ENCODE measurements at places on chromosomes 1 and 21.
A peak's percentile ranks its signal among the peaks of the same experiment; 100 is the strongest.

GRCh38 chr1:174721246-174721645 lies 273.5 kb downstream of the GPR52 start:
- DNase-seq: no peak

DNA sequence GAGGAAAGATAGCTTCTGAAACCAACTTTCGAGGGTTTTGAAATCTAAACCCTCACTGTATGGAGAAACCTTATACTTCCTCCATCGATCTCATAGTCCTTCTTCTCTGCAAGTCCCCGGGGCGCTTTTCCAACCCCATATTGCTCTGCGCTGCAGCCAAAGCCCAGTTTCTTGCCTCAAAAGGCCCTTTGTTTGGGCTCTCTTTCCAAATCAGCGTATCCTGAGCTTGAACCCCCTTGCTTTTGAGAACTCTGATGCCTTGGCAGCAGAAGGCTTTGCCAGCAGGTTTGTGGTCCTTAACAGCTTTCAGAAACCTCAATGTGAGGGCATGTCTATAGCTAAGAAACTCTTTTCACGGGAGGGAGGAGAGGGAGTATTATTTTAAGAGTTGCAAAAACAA lies 21.6 kb downstream of the PLPP3 start:
- no peak for DNase-seq

GRCh38 chr1:91697416-91697815 lies 188.5 kb downstream of the TGFBR3 start:
- DNase-seq: no peak

GRCh38 chr1:218304281-218305039 lies 19.4 kb downstream of the RRP15 start:
- DNase-seq: no peak

GRCh38 chr21:46006547-46007491 lies 25.2 kb downstream of the COL6A1 start:
- no peak for DNase-seq

- DNase-seq: no peak
Observed at GRCh38 chr1:228889289-228889688, 154.0 kb downstream of the RHOU start.

GRCh38 chr1:101153692-101154091 lies 83.1 kb upstream of the S1PR1 start:
- DNase-seq: no peak

GRCh38 chr1:44606701-44607281 lies 67.5 kb downstream of the TMEM53 start:
- DNase-seq: no peak

GRCh38 chr1:155794605-155795245 lies 62.3 kb downstream of the GON4L start:
- DNase-seq: no peak

DNA sequence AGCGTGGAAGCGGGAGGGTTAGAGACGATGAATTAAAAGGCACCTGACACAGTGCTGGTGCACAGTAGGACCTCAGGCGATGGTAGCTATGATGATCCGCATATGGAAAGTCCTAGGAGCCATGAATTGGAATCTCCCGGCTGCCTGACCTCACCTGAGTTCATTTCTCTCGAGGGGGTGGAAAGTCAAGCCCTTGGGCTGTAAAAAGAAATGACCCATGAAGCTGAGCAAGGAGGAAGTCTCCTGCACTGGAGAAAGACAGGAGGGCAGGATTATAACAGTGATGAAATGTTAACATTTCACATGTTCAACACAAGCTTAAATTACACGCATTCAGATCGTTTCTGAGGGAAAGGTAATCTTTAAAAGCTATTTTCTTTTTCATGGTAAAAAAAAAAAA lies 481.2 kb downstream of the MATN1 start:
- no peak for DNase-seq

GRCh38 chr1:203480525-203481084 lies 5.0 kb downstream of the PRELP start:
- peak; percentile 43 for DNase-seq

DNA sequence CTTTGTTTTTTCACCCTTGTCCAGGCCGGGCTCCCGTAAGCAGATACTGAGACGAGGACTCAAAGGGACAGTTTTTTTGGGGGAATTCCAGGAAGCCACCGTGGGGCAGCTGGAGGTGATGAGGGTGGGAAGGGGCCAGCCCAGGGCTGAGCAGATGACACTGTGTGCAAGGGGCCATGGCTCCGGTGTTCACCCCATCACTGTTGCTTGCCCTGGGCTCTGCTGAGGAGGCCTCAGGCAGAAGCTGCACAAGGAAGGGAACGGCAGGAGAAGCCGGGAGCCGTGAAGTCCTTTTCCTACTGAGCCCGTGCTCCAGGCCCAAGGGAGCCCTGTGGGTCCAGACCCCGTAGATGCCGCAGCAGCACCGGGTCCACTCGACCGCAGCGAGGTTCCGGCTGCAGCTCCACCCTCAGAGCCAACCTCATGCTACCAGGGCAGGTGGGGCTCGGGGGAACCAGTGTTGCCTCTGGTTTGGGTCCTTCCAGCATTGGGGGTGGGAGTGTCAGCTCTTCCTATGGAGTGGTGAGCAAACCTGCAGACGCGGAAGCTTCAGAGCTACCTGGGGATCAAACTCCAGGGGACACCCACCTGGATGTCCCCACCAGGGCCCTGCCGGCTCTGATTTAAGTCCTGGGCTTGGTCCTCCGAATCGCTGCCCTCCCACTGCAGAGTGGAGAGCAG lies 4.3 kb upstream of the CALML6 start:
- DNase-seq: no peak

GRCh38 chr1:7783178-7783711 lies 846 bp upstream of the PER3 start:
- DNase-seq: no peak

- DNase-seq: no peak
Observed at GRCh38 chr21:43772425-43772821, 3.7 kb downstream of the CSTB start.

- DNase-seq: no peak
Observed at GRCh38 chr1:112548547-112548946, 39.8 kb downstream of the WNT2B start.

DNA sequence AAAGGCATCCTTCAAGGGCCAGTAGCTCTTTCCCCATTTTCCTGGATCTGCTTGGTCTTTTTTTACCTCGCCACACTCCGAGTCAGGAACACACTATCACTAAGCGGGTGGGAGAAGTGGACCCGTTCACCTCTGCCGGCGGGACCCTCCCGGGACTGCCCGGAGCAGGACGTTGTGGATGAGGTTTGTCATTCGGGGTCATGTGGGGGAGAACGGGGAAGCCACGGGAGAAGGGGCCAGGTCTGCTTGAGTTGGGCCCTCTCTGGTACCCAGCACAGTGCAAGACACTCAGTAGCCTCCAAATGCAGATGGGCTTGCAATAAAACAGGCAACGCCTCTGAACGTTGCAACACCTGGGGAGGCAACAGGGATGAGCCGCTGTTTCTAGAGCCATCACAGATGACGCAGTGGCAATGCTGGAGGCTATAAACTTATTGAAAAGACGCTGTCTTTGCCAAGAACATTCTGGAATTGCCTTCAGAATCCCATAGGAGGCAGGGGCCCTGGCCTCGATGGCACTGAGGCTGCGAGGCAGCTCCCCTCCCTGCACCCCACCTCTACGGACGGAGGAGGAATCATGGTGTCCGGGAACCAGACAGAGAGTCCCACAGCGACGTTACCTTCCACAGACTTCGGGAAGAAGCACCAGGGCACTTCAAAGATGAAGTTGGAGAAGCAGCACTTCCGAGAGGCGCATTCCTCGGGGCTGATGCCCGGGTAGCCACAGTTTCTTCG lies 3.8 kb downstream of the TFF2 start:
- no peak for DNase-seq

GRCh38 chr1:115592264-115592663 lies 49.5 kb upstream of the VANGL1 start:
- DNase-seq: no peak

DNA sequence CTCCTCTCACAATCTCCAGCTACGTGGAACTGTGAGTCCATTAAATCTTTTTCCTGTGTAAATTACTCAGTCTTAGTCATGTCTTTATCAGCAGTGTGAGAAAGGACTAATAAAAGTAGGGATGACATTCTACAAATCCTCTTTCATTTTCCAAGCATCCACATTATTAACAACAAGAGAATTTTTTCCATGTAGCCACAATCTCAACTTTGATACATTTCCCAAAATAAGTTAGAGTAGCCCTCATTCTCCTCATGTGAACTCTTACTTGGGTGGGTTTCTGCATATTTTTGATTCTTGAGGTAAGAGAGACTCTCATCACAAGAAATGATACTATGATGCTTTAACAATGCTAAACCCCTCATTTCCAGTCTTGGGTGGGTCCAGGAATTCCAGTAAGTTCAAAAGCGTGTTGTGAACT lies 52.8 kb downstream of the TNFSF18 start:
- DNase-seq: no peak

GRCh38 chr1:243910607-243911006 lies 60.6 kb upstream of the AKT3 start:
- no peak for DNase-seq

GRCh38 chr1:199937661-199938060 lies 89.8 kb upstream of the NR5A2 start:
- DNase-seq: no peak

GRCh38 chr1:92990828-92991227 lies 29.6 kb upstream of the DIPK1A start:
- DNase-seq: no peak

DNA sequence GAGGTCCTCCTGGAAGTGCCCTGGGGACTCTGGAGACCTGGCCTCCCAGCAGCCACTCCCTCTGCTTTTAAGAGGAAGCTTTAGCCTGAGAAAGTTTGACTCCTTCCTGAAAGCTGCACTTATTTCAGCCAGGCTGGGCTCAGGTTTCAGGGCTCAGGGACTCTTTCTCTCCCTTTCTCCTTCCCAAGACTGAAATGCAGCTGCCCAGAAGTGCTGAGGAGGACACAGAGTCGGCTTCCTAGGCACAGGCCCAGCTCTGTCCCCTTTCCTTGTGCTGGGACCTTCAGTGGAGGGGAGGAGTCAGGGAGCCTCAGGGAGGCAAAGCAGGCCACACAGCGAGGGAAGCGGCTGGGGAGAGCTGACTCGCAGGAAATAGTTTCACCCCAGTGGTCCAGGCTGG lies 137.3 kb downstream of the NAV1 start:
- DNase-seq: no peak

DNA sequence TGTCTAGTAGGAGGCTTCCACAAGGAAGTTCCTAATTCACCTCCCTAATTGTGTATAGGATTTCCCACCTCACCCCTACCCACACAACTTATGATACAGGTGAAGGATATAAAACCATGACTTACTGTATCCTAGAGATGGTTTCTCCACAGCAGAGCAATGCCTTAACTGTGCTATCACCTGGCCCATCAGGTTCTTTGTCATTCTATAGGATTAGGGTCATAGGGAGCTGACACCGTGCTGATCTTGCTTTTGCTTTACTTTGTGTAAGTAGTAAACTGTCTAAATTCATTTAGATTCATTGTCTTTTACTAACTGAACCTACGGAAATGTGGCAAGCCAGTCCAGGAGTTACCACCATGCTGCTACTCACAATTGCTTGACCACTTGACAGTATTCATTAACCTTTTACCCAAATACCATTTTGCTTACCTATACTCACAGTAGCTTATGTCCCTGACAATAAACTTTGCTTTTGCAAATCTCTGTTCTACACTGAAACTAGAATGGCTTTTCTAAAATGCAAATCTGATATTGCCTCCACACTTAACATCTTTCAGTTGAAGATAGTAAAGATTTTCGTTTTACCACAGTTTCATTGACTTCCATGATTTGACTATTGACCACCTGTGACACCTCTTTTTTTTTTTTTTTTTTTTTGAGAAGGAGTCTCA lies 147.6 kb downstream of the IFI44 start:
- DNase-seq: no peak

DNA sequence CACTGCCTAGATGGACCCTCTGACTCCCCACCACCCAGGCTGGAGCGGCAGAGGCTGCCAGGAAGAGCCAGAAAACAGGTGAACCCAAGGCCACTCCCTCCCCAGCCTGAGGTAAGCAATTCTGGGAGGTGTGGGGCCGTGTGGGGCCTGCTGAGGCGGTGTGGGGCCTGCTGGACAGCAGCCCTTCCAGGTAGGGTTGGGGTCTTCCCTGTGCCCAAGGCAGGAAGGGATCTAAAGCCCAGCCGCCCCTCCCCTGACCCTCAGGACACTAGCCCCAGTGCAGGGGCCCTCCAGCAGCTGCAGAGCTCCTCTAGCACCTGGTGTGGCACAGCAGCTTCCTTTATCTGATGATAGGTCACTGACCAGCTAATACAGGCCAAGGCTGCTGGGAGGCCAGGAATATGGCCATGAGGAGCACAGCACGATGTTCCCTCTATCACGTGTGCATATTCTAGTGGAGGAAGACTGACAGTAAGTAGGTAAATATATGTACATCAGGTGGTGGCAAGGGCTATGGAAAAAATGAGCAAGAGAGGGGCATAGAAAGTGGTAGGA lies 86.9 kb downstream of the IER5 start:
- DNase-seq: no peak

GRCh38 chr1:35605071-35605866 lies 32.2 kb downstream of the TFAP2E start:
- no peak for DNase-seq

GRCh38 chr1:2785631-2786328 lies 15.7 kb downstream of the TTC34 start:
- DNase-seq: no peak

DNA sequence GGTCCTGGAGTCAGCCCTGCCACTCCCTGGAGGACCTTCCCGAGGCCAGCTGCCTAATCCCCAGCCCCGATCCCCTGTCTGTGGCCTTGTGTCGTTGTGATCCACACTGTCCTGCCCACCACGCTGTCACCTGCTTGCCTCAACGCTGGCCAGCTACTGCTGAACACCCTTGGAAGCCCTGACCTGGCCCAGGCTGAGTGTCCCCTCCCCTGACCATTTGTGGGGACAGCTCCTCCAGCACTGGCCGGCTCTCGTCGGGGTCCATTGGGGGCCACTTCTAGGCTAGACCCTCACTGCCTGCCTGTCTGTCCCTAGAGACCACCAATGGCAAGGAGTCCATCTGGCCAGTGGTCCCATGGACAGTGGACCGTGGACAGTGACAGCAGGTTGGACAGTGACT lies 12.0 kb upstream of the UMODL1 start:
- no peak for DNase-seq

DNA sequence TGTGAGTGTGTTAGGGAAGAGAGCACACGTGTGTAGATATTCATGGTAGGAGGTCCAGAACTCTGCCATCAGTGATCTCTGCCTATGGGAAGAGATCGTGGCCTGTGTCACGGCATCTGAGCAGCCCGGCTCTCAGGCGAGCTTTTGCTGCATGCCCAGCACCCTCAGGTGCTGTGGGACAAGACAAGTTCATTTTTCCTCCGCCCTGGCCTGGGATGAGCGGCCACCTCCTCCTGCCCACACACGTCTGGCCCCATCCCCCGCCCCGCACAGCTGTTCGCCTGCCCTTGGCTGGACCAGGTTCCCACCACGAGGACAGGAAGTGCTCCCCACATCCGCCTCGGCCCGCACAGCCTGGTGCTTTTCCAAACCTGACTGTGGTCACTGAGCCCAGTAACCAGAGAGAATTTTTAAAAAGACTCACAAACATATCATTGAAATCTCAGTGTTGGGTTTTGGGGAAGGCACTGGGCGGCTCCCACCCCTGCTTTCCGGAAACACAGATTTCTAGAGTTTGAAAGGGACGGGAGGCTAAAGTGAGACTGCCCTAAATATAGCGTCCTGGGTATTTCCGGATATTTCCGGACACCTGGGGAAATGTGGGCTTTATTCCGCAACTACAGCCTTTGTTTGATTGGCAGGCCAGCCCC lies 18.0 kb downstream of the BMP8A start:
- no peak for DNase-seq

All from HFF-Myc (cell line).